ENCODE measurements at places on chromosomes 11 and 22. TPM values are rescaled to one million over a fixed set of nuclear protein-coding genes. Genes with fewer than 3 reads are reported as not detected.

- DNase-seq: no peak
Observed at GRCh38 chr11:104916442-104916841, 18.2 kb upstream of the CASP12 start.

DNA sequence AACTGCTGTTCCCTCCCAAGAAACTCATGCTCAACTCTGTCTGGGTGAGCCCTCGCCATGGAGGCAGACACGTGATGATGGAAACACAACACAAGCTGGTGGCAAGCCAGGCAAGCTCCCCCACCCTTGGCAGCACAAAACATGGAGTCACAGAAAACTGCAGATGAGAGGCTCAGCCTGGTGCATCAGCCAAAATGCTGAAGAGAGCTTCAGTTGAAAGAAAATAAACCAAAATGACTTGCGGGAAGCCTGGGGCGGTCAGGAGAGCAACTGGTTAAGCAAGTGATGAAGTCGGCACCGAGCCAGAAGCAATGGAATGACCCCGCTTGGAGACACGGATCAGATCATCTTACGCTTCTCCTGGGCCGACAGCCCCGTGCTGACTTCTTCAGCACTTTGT is 68.3 kb downstream of the C11orf58 start:
- peak; percentile 38 for DNase-seq

- peak; percentile 84 for DNase-seq
Observed at GRCh38 chr11:70210051-70210501, 7.0 kb downstream of the FADD start.

GRCh38 chr11:283405-284104 is 5.3 kb downstream of the NLRP6 start:
- no peak for DNase-seq

DNA sequence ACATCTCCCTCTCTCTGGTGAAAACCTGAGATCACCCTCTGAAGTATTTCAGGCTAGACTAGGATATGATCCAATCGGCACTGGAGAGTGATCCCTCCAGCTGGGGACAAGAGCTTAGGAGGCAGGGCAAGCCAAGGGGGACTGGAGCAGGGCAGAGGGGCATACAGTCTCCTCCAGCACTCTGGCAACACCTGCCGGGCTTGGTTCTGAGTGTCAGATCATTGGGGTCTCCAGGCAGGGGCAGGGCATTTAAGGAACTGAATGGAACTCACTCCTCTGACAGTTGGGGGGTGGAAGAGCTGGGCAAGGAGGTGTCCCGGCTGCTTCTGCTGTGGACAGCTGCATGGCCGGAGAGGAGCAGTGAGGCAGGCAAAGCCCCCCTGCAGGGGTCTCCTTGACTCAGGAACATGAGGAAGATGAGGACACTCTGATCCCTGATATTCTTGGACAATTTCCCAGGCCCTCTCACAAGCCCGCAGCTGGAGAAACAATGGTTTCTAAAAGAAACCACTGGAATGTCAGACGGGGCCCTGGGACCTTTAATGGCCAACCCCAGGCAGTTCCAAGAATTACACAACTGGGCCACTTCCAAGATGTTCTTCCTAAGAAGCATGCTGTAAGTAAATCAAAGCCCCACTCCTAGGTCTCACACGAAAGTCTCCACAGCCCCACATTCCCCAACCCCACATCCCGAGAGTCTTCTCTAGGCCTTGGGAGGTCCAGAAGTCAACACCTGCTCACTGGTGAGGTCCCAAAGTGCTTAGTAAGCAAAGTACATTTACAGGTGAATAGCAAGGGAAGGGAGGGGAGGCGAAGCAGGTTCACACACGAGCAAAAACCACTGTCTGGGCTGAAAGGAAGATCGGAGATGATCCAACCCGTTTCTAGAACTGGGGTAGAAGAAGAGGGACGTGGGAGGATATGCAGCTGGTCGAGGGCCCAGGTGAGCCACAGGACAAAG is 1.2 kb upstream of the CCDC86 start:
- DNase-seq: peak; percentile 95

The ACR gene
- not detected for total RNA-seq
